MCF 10A (cell line): ENCODE measurements at places on chromosomes 6 and 20. TPM values are rescaled to one million over a fixed set of nuclear protein-coding genes. Genes with fewer than 3 reads are reported as not detected.

The SNAP91 gene
- not detected in 2 replicates for total RNA-seq

The RFX6 gene
- total RNA-seq, result not detected in 2 replicates

The TSBP1 gene
- total RNA-seq, result not detected in 2 replicates

The NFKBIE gene
- 6.0 and 8.8 TPM in 2 replicates for total RNA-seq

The LY6G6C gene
- 0.32 TPM in 1 of 2 replicates, not detected in the other for total RNA-seq

The SMIM8 gene
- total RNA-seq, result 3.2 and 3.7 TPM in 2 replicates

The NOTCH4 gene
- total RNA-seq, result not detected in 2 replicates

The PREX1 gene
- 0.05 TPM in 1 of 2 replicates, not detected in the other for total RNA-seq

The BTN1A1 gene
- not detected in 2 replicates for total RNA-seq

The ABHD16B gene
- not detected in 2 replicates for total RNA-seq

The OTOR gene
- total RNA-seq, result not detected in 2 replicates

The PAK5 gene
- total RNA-seq, result not detected in 2 replicates

The CYP21A2 gene
- 0.33 and 0.88 TPM in 2 replicates for total RNA-seq

The CCN6 gene
- total RNA-seq, result not detected in 2 replicates

The STMND1 gene
- total RNA-seq, result not detected in 2 replicates

The RBPJL gene
- total RNA-seq, result not detected in 2 replicates

The FUT9 gene
- total RNA-seq, result not detected in 2 replicates

The ARFGEF3 gene
- total RNA-seq, result 3.4 and 7.0 TPM in 2 replicates

The TINAG gene
- total RNA-seq, result not detected in 2 replicates

The SPINT3 gene
- total RNA-seq, result not detected in 2 replicates

The APOM gene
- 5.0 and 5.2 TPM in 2 replicates for total RNA-seq

The SPTLC3 gene
- 15.6 and 20.3 TPM in 2 replicates for total RNA-seq

The OXT gene
- total RNA-seq, result not detected in 2 replicates

The FAM162B gene
- not detected in 2 replicates for total RNA-seq

The CLVS2 gene
- not detected in 2 replicates for total RNA-seq

The PPT2 gene
- 3.7 and 5.4 TPM in 2 replicates for total RNA-seq

The CAP2 gene
- 12.3 and 14.3 TPM in 2 replicates for total RNA-seq

The HLA-DOA gene
- not detected in 2 replicates for total RNA-seq

The NPBWR2 gene
- total RNA-seq, result not detected in 2 replicates

The ANGPT4 gene
- total RNA-seq, result not detected in 2 replicates

The HRH3 gene
- not detected in 2 replicates for total RNA-seq

The DACT2 gene
- total RNA-seq, result not detected in 2 replicates

The ZSCAN12 gene
- 4.4 and 5.3 TPM in 2 replicates for total RNA-seq

The NFATC2 gene
- total RNA-seq, result 0.07 and 0.12 TPM in 2 replicates

The EDN3 gene
- total RNA-seq, result not detected in 2 replicates

The SUMO4 gene
- 1.6 and 2.1 TPM in 2 replicates for total RNA-seq

The SLC17A3 gene
- not detected in 2 replicates for total RNA-seq
